ENCODE measurements at places on chromosomes 11 and 22. TPM values are rescaled to one million over a fixed set of nuclear protein-coding genes. Genes with fewer than 3 reads are reported as not detected.

GRCh38 chr11:5151713-5152153 is 2.8 kb downstream of the OR52A1 start:
- no peak for DNase-seq
- H3K27ac ChIP-seq = no peak overlapping the region
- H3K4me1 ChIP-seq = no peaks in the 10 kb centered on the region
- H3K27me3 ChIP-seq = peaks cover 3% of the 10 kb centered on the region

GRCh38 chr11:35207471-35208403 is 68.8 kb downstream of the CD44 start:
- H3K27me3 ChIP-seq = no peaks in the 10 kb centered on the region
- no peak overlapping the region for H3K4me3 ChIP-seq
- H3K27ac ChIP-seq = no peak overlapping the region
- peaks cover 78% of the 10 kb centered on the region for H3K36me3 ChIP-seq

- H3K4me1 ChIP-seq = no peaks in the 10 kb centered on the region
- H3K36me3 ChIP-seq = no peaks in the 10 kb centered on the region
- DNase-seq = no peak
- no peaks in the 10 kb centered on the region for H3K27me3 ChIP-seq
- no peak overlapping the region for H3K4me3 ChIP-seq
- no peak overlapping the region for H3K27ac ChIP-seq
Measured at GRCh38 chr22:36629320-36629719, 74.2 kb downstream of the CACNG2 start.

GRCh38 chr11:45459491-45459890 is 173.3 kb upstream of the SYT13 start:
- H3K27me3 ChIP-seq = peaks cover 1% of the 10 kb centered on the region
- no peak overlapping the region for H3K27ac ChIP-seq
- no peak for DNase-seq
- no peaks in the 10 kb centered on the region for H3K4me1 ChIP-seq
- H3K4me3 ChIP-seq = no peak overlapping the region

The MRGPRX4 gene
- not detected for polyA plus RNA-seq

Data from immature natural killer cell (primary cell).